ENCODE measurements at places on chromosomes 4 and X.
A peak's percentile ranks its signal among the peaks of the same experiment; 100 is the strongest.

GRCh38 chr4:61922766-61923165 is 722.6 kb downstream of the ADGRL3 start:
- DNase-seq = no peak

DNA sequence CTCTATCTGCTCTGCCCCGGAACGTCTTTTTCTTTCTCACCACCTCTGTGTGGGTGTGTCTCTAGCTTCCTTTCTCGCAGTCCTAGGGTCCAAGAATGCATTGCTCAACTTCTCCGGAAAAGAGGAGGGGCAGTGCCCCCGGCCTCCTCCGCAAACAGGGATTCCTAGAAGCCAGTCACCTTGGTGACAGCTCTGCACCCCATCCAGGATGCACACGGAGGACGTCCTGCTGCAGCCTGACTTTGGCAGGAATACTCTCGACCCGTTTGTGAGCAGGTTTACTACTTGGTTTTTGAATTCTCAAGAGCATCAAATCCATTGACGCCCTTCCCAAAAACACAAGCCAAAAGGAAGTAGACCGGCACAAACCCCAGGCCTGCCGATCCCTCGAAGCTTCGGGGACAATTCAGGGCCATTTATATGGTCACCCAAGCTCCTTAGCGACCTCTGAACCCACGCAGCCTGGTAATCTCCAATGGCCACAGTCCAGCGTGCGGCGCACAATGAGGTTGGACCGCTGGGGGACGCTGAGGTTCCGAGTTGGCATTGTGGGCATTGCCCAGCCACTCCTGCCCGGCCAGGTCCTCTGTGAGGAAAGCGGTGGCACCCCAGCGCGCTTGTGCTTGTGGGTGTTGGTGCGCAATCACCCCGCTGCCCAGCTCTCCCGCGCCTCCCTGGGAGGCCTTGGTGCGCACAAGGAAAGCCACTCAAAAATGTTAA is 9.8 kb downstream of the NKX3-2 start:
- DNase-seq = no peak

- no peak for DNase-seq
These were observed 74.4 kb upstream of the PRKX start for GRCh38 chrX:3787856-3788255.

DNA sequence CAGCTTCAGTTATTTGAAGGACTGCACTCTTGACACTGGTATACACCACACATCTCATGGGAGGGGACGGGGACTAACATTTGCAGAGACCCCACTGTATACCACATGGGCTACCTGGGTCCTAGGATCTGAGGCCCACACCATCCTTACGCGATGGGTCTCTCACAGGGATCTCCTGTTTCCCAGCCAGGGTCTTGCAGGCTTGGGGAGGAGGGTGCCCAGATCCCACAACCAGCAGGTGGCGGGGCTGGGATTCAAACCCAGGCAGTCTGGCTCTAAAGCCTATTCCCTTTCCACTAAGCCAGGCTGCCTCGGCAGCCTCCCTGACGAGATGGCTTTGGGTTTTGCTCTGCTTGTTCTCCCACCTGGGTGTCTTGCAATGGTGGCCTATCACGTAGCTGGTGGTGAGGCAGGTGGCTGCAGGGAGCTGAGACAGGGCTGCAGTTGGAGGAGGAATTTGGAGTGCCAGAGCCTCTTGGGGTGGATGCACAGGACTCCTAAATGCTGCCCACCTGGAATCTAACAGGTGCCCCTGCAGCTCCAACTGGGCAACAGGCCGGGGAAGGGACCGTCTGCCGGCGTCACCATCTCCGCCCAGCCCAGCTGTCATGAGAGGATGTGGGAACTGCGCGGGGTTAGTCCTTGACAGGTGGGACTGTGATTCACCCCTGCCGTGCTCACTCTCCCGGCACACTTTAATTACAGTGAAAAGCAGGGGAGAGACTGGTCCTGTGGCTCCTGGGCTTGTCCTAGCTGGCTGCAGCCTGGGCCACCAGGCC is 110.7 kb downstream of the PSAPL1 start:
- DNase-seq = peak; percentile 88

DNA sequence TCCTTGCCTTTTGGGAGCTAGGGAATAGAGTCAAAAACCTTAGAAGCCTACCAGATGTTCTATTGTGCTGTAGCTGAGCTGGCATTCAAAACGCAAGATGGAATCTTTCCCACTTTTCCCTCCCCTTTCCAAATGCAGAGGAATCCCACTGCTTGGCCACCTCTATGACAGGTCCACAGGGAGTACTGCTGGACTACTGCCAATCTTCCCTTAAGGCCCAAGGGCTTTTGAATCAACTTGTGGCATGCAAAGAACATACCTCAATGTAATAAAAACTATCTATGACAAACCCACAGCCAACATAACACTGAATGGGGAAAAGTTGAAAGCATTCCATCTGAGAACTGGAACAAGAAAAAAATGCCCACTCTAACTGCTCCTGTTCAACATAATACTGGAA is 139.2 kb upstream of the AGTR2 start:
- no peak for DNase-seq

DNA sequence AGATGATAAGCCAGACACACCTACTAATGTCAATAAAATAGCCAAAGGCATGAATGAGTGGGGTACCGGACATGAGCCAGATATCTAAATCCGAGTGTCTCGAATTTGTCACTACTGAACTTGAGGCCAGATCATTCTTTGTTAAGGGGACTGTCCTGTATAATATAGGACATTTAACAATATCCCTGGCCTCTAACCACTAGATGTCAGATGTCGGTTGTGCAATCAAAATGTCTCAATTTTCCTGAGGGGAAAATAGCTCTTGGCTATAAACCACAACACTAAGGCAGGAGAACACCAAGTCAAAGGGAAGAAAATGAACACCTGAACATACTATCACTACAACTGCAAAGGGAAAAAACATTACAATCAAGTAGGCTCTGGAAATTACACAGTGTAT is 154.5 kb downstream of the GPM6A start:
- no peak for DNase-seq

DNA sequence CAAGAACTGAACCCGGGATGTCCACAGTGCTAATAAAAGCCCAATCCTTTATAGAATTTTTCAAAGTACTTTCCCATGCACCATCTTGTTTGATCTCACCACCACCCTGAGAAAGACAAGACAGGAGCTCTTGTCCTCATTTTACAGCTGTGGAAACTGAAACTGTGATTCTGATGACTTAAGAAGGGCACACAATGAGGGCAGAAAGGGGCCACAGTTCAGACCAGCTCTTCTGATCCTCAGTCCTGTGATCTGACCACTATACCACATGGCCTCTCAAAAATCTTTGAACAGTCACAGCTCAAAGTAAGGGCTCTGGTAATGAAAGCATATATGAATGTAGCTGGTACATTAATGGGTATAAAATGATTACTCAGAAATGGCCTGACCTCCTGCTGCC is 127.3 kb upstream of the CPEB2 start:
- DNase-seq = no peak

DNA sequence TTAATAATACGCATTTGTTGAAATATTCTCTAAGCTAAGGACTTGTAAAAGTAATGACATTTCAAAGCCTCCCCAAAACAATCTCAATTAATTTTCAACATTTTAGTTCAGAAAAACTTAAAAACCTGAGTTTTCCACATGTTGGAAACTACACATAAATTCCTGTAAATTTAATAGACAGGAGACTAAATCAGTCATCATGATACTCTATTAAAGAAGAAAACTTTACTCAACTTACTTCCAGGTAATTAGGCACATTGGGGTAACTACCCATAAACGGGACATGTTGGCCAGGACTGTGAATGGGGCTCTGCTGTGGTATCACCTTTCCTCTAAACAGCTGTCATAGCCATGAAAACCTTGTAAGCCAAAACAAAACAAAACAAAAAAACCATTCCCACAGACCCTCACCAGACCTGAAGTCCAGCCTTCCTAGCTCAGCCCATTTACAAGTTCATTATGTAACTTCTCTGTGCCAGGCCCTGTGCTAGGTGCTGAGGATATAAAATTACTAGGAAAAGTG is 96.4 kb upstream of the SMIM10 start:
- DNase-seq = no peak

- DNase-seq = peak; percentile 38
These were observed 31.0 kb upstream of the FAT4 start for GRCh38 chr4:125283707-125284279.

DNA sequence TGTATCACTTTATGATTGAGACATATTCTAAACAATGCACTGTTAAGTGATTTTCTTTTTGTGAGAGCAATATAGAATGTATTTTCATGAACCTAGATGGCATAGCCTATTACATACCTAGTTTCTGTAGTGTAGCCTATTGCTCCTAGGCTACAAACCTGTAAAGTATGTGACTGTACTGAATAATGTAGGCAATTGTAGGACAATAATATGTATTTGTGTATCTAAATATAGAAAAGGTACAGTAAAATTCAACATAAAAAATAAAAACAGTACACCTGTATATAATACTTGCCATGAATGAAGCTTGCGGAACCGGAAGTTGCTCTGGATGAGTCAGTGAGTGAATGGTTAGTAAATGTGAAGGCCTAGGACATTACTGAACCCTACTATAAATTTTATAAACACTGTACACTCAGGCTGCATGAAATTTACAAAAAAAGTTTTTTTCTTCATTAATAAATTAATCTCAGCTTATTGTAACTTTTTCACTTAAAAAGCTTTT is 106.7 kb downstream of the VSIG4 start:
- no peak for DNase-seq

- no peak for DNase-seq
These were observed 14.0 kb upstream of the CDKN2AIP start for GRCh38 chr4:183430317-183430993.

- DNase-seq = no peak
These were observed 70.9 kb upstream of the CBR4 start for GRCh38 chr4:169080981-169081380.

GRCh38 chrX:106976416-106976815 is 23.6 kb downstream of the MORC4 start:
- no peak for DNase-seq

GRCh38 chr4:20341134-20341738 is 89.5 kb downstream of the SLIT2 start:
- DNase-seq = no peak

- no peak for DNase-seq
These were observed 47.2 kb upstream of the TMPRSS11F start for GRCh38 chr4:68176904-68177303.

- DNase-seq = no peak
These were observed 87.2 kb downstream of the GPR174 start for GRCh38 chrX:79231662-79232061.

DNA sequence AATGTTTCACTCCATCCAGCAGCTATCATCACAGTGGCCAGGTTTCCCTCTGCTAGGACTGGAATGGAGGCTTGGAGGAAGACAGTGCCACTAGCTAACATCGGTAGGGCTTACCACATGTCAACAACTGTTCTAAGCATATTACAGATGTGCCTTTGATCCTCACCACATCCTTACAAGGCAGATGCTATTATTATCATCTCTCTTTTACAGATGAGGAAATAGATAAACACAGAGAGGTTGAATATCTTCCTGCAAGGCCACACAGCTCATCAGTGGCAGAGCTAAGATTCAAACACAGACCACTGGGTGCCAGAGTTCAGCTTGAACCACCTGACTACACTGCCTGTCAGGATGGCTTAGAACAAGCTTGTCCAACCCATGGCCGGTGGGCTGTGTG is 47.4 kb downstream of the MAMLD1 start:
- no peak for DNase-seq

Measured in NCI-H1092 treated with DMSO at 0.1 percent for 48 hours (cell line).